ENCODE measurements at places on chromosomes 2 and 18. TPM values are rescaled to one million over a fixed set of nuclear protein-coding genes. Genes with fewer than 3 reads are reported as not detected.

SCYGR3 gene
- total RNA-seq: not detected

CNRIP1 gene
- total RNA-seq: 3.4 TPM

PKDCC gene
- total RNA-seq: 27.4 TPM

DNA sequence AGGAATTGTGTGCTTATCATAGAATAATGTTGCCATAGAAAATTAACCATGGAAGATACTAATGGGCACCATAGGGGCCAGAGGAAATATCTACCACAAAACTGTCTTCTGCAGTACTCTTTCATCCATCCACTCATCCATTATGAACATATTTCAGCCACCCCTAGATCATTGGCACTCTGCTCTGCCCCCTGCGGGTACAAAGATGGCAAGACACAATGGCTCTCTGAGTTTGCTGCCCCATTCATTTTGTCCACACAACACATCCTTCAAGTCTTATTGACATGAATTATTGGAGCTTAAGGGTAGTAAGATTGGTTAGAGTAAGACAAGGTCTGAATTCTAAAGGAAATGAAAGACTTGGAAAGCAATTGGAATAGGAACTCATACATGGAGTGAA, 1224.7 kb upstream of the CELF4 start:
- H3K36me3 ChIP-seq: no peaks in the 10 kb centered on the region
- no peak overlapping the region for H3K4me3 ChIP-seq
- no peaks in the 10 kb centered on the region for H3K4me1 ChIP-seq
- no peak for DNase-seq
- H3K27ac ChIP-seq: no peak overlapping the region
- no peaks in the 10 kb centered on the region for H3K27me3 ChIP-seq

GRCh38 chr2:75545922-75546321, 14.8 kb downstream of the EVA1A start:
- no peaks in the 10 kb centered on the region for H3K36me3 ChIP-seq
- no peaks in the 10 kb centered on the region for H3K27me3 ChIP-seq
- H3K27ac ChIP-seq: no peak overlapping the region

GRCh38 chr2:47307066-47307465, 95.9 kb upstream of the MSH2 start:
- H3K4me1 ChIP-seq: peaks cover 3% of the 10 kb centered on the region
- H3K4me3 ChIP-seq: no peak overlapping the region
- H3K27me3 ChIP-seq: no peaks in the 10 kb centered on the region

Data from pancreas (tissue), 10 donors.